ENCODE measurements at places on chromosomes 6 and 20.

- no peak for DNase-seq
Observed at GRCh38 chr6:129679275-129679674, 30.7 kb downstream of the ARHGAP18 start.

GRCh38 chr6:107187630-107188029 lies 72.3 kb upstream of the BEND3 start:
- DNase-seq, result no peak

DNA sequence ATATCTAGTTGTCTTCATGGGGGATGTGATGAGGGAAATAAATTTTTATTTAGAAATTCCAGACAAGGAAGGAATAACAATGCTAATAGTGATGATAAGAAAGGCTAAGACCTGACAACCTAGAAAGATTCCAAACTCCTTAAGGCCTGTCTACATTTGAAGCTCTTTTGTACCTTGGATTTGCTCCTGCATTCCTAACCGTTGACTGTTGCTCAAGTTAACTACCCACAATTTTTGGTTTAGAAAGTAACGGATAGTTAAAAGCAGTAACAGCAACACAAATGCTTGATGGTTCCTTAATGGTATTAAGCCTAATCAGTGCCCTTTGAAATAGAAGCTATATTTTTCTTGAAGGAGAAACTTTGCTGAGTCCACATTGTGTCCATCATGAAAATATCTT lies 52.9 kb downstream of the TRMT11 start:
- no peak for DNase-seq

- no peak for DNase-seq
Observed at GRCh38 chr6:39617520-39617919, 107.7 kb downstream of the KIF6 start.

DNA sequence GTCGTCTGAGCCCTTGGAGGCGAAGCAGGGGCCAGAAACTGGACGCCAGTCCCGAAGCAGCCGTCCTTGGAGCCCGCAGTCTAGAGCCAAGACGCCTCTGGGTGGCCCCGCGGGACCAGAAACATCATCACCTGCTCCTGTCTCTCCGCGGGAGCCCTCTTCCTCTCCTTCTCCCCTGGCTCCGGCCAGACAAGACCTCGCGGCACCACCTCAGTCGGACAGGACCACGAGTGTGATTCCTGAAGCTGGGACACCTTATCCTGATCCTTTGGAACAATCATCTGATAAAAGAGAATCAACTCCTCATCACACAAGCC lies 416 bp downstream of the RSPH4A start:
- DNase-seq, result no peak

- DNase-seq, result no peak
Observed at GRCh38 chr6:1703091-1703855, 93.6 kb downstream of the FOXC1 start.

DNA sequence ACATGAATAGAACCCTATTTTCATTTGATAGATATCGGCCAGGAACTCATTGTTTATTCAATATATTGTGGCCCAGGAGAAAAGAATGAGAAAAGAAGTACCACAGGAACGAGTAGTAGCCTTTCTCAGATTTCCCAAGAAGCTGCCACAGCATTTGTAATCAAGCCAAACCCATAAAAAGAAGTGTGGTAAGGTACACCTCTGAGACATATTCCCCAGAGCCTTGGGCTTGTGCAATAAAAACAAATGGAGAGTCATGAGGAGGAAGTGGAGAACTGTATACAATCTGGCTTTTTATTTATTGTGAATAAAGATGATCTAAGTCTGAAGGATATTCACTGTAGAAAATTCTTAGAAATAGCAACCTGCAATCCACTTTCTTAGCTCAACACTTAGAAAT lies 36.7 kb downstream of the KIF6 start:
- no peak for DNase-seq

- DNase-seq, result no peak
Observed at GRCh38 chr20:37407019-37407566, 61.2 kb downstream of the SRC start.

DNA sequence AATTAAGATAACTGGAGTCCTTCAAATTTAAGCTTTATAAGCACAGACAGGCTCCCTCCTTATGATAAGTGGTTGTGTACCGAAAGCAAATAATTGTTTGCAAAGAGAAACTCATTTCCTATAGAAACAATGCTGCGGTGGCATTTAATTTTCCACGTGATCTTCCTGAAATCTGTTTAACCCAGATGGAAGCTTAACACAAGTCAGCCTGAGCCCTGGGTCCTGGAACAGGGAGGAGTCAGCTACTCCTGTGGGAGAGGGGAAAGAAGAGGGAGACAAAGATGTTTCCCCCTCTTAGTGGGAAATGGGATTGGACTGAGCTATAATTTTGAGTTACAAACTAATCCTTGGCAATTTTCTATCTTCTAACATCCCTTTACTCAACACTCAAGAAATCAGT lies 136.5 kb downstream of the ELOVL4 start:
- no peak for DNase-seq

- DNase-seq, result no peak
Observed at GRCh38 chr6:10422737-10423034, 7.8 kb upstream of the TFAP2A start.

DNA sequence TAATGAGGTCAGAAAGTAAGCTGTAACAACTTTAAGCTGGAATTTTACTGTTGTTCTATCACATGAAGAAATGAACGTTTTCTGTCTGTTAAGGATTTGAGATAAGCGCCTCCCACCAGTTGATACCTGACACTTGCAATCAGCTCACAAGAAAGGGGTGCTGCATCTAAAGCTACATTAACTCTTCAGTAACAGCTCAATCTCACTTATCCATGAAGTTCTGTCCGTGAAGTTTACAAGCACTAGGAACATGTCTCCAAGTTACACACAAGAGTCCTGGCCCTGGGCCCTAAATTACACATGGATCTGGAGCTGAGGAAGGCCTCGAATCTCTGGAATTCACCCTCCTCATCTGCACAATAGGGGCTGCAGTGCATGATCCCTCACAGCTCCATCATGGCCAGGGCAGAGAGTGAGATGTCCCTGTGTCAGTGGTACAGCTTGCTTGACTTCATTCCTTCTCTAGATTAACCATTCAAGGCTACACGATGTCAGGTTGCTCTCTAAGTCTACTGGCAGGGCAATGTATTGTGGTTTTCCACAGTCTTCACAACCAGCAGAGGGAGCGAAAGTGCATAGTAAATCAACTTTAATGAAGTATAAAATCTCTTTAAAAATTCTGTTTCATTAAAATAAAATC lies 182.4 kb upstream of the MCHR2 start:
- no peak for DNase-seq

DNA sequence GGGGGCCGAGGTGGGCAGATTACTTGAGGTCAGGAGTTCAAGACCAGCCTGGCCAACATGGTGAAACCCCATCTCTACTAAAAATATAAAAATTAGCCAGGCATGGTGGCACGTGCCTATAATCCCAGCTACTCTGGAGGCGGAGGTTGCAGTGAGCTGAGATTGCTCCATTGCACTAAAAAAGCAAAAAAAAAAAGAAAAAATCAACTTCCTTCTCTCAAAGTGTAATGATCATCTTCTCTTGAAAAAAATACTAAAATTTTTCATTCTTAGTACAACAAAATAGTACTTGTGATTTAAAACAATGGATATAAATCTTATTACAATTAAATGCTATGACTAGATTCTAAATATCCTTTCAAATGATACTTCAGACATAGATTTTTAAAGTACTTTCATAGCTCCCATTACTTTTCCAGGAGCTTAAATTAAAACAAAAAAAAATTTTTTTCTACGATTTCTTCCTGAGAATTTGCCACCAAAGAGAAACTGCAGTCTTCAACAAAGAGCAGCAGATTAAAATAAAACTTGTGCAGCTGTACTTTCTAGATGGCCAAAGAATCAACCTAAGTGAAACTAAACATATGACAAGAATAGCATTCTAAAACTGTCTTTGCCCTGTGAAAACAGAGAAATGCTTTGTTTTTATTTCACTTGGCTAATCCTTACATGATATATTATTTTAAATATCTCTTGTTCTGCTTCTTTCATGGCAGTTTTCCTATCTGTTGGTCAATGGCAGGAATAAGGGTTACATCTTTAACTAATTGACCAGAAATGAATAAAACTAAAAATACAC lies 75.2 kb downstream of the MAP3K5 start:
- DNase-seq, result no peak

DNA sequence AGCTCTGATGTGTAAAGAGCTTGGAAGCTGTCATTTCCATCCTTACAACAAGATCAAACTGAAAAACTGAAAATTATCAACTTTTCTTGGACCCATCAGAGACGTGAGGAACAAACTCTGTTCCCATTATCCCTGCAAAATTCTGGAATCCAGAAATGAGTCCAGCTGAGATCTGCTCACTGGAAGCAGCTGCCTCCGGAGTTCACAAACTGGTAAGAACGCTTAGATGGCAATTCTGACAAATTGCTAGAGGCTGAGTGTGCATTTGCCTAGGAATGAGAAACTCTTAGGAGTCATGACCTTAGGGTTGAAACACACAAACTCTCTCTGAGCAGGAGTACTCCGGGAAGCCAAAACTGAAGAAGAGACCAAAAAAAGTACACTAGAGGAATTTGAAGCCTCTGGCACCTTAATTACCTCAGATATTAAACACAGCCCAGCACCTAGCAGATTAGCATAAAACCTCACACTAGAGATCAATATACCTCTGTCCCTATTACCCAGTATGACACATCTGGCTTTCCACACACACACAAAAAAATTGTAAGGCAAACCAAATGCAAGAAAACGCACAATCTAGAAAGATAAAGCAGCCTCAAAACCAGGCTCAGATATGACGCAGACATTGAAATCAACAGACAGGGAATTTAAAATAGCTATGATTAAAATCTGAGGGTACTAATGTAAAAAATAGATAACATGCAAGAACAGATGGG lies 233.5 kb upstream of the SGK1 start:
- no peak for DNase-seq

DNA sequence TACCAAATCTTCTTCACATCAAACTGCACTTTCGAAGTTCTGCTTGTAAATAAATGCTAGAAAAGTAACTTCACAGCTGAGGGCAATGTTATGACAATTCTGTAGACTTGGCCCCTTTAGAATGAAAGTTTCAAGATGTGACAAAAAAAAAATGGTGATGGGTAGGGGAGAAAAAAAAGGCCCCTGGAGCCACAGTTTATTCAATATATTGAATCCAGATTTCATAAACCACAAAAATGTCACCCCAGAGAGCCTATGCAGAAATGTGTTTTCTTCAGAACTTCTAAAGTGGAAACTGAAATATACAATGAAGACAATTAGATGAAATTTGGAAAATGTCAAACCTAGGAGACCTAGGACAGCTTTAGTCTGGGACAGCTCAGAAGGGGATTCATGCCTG lies 143.1 kb downstream of the EDN3 start:
- DNase-seq, result no peak

- no peak for DNase-seq
Observed at GRCh38 chr6:157611406-157611805, 211.6 kb upstream of the SNX9 start.

DNA sequence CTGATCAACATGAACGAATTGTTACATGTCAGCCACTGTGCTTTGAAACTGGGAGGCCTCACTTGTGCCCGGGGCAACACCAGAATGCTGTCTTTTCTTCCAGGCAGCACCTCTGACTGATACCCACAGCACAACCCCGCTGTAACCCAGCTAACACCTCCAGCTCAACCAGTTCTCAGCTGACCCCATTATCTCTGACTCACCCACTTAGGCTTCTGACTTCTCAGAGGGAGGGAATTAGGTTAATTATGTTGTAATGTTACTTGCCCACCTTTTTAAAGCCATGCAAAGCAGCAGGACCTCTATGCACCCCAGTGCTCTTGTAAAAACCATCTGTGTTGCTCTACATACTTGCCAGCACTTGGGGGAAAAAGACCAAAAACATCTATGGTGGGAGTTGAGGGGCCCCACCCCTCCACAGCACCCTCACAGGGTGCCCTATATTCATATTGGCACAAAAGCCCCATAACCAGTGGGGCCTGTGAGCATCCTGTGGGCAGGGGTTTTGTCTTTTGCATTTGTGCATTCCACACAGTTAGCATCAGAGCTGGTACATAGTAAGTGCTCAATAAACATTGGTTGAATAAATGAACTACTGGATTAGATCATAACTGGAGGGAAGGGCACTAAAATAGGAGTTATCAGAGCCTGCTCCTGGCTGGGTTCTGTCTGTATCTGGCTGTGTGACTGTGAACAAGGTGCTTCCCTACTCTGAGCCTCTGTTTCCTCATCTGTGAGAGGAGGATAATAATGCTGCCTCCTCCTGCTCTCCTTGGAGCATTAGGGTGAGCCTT lies 22.3 kb downstream of the BNIP5 start:
- DNase-seq, result no peak

DNA sequence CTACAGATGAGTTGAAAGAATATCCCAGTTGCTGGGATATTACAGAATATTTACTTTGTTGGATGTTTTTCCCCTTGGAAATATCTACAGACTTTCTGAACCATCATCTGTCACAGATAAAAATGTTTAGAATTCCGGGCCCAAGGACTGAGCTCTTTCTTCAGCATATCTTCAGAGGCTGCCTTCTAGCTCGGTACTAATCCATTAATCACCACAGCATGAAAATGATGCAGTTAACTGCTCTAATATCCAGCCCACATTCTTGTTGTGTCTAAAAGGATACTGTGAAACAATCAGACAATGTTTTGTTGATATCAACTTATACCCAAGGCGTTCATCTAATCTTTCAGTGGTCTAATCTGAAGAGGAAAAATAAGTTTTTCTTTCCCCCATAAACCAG lies 247.4 kb downstream of the TBC1D32 start:
- DNase-seq, result no peak

- no peak for DNase-seq
Observed at GRCh38 chr20:34209111-34209510, 32.1 kb upstream of the ASIP start.

DNA sequence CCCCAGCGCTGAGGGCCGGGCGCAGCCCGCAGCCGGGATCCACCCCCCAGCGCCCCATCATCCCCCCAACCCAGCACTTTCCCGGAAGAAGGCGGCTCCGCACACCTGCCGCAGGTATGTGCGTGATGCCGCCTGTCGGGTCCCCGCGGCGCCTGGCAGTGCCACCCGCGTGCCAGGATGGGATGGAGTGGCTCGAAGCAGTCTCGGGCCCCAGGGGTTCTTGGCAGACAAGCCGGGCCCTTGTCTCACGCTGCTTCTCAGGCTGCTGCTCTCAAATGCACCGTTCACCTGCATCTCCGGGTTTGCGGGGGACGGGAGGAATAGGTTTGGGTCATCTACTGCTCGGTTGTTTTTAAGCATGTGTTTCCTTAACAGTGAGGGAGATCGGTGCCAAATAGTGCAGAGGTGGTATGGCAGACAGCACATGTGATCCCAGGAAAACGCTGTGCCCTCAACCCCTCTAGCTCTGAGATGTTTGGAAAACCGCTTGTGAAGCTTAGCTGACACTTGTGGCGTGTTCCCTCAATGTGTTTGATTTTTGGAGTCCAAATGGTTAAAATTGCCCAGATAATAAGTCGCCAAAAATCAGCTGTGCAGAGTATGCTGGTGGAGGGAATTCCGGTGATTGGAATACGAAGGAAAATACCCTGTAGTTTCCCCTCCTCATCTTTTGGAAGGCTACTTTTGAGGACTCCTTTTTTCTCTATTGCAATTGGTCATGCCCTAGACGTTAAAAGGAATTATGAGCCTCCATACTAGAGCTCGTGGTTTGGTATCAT lies 926 bp downstream of the MYLIP start:
- peak; percentile 16 for DNase-seq

- DNase-seq, result no peak
Observed at GRCh38 chr20:63382551-63383300, 21.6 kb upstream of the CHRNA4 start.
